ENCODE measurements at places on chromosomes 1 and 21.

DNA sequence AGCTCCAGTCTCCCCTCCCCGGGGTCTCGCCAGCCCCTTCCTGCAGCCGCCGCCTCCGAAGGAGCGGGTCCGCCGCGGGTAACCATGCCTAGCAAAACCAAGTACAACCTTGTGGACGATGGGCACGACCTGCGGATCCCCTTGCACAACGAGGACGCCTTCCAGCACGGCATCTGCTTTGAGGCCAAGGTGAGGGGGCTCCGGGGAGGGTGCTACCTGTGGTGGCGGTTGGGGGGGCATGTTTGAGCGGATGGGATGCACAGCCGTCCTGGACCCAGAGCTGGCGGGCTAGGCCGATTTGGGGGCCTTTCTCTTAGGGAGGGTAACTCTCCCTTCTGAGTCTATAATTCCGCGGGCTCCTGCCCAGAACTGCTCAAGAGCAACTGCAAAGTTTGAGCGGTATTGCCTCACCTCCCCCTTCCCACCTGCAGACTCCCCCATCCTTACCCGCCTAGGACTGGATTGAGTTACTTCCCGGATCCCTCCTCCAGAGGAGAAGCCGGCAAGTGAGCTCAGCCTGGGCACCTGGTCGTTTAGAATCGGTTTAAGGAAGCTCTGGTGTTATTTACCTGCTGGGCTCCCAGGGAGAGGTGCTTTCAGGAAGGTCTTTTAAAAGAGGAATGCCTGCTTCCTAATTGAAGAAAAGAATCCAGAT is 730 bp downstream of the NOS1AP start:
- DNase-seq = no peak

GRCh38 chr1:234144901-234145300 is 228.4 kb upstream of the COA6 start:
- DNase-seq = no peak

DNA sequence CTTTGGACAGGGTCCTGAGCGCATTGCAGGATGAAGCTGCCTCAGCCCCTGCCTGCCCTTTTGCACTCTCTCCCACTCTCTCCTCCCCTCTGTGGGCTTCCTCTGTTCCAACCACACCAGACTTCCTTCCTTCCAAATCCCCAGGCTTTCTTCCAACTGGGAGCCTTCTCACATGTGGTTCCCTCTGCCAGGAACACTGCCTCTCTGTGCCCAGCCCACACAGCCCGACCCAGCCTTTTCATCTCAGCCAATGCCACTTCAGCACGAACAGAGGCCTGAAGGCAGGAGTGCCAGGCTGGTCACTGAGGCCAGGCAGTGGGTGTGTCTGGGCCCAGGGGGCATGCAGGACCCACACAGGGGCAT is 5.9 kb downstream of the SELENON start:
- no peak for DNase-seq

- no peak for DNase-seq
These were observed 45.5 kb downstream of the LPAR3 start for GRCh38 chr1:84847253-84848250.

GRCh38 chr21:38993561-38993960 is 187.8 kb downstream of the ETS2 start:
- DNase-seq = no peak

DNA sequence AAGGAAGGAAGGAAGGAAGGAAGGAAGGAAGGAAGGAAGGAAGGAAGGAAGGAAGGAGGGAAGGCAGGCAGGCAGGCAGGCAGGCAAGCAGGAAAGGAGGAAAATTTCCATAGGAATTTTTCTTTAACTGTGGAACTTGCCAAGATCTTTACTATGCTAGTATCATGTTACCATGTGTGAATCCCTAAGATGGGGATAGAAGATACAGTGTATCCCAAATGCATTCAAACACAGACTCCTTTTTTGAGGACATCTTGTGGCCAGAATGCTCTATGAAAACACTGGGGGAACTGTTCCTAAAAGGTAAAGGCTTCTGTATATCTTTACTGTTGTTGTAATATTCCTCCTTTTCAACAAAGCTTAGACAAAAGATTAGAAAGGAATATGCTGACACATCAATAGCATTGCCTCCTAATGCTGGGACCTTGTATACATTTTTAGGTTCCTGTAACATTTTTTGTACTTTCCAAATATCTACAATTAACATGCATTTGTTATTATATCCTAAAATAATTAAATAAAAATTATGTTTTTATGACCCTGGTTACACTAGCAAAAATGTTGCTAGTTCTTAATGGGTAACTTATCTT is 20.6 kb downstream of the CCDC190 start:
- DNase-seq = no peak

DNA sequence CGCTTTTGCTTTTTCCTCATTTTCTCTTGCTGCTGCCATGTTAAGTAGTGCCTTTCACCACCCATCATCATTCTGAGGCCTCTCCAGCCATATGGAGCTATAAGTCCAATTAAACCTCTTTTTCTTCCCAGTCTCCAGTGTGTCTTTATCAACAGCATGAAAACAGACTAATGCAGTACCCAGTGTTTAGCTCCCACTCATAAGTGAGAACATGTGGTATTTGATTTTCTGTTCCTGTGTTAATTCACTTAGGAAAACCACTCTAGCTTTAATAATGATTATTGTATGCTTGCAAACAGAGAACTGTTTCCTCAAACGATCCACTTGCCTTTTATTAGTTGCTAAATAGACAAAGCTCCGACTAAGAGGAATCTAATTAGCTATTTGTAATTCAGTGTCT is 43.3 kb downstream of the IL23R start:
- DNase-seq = no peak

DNA sequence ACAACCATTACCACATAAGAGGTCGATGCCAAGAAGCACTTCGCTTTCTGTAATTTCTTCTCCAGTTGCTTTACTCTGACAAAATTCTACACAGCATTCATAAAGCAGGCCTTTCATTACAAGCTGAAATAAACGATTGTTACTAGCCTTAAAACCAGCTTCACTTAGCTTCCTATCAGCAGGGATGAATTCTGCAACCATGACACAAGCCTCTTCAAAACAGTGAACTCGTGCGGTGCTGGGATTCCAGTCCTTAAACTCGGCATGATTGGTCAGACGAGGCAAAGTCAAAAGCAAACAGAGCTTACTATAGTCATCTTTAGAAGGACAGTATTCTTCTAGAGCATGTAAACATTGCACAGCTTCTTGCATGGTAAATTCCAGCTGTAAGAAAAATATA is 30.6 kb downstream of the WDR47 start:
- no peak for DNase-seq

DNA sequence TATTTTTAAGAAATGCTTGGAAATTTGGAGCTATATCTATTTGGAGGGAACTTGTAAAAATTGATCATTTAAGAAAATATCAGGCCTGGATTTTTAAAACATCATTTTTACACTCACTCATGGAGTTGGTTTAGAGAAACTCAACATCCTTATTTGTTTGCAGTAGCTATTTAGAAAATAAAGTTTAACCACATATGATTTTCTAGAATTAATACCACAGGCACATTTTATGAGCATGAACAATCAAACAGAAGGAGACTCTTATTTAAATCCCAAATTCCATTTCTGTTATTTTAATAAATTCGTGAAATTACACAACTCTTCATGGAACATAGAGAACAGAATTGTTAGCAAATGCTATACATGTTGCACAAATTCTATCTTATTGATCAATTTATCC is 3.2 kb downstream of the CDKN2C start:
- no peak for DNase-seq

DNA sequence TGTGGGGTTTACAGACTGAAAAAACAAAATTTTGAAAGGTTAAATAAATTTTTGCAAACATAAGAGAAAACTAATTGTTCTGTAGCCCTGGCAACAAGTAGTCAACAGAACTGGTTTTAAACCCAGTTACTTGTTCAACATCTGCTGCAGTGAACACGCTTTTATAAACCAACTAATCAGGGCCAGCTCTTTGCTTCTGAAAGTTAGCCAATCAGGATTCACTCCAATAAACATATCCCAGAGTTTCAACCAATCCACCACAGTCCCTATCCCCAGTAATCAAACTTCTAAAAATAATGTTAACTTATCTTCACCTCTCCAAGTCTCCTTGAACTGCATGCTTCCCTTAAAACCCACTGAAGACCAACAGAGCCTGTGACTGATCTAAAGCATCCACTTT is 306.6 kb downstream of the CTH start:
- DNase-seq = no peak

DNA sequence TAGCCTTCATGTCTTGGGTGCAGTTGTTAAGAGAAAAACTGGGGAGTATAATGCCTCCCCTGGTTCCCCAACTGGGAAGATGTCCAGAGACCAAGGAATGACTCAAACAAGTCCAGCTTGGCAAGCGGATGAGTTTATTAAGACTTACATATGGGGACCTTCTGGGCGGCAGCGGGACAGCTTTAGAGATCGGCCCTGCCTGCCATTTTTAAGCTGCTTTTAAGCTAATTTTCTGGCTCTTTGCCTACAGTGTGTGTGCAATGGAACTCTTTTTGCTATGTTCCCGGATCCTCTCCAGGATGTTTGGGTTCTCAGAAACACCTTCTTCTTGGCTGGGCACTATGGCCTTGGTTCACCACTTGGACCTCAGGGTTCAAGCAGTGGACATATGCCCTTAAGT is 99.5 kb downstream of the RYR2 start:
- no peak for DNase-seq

DNA sequence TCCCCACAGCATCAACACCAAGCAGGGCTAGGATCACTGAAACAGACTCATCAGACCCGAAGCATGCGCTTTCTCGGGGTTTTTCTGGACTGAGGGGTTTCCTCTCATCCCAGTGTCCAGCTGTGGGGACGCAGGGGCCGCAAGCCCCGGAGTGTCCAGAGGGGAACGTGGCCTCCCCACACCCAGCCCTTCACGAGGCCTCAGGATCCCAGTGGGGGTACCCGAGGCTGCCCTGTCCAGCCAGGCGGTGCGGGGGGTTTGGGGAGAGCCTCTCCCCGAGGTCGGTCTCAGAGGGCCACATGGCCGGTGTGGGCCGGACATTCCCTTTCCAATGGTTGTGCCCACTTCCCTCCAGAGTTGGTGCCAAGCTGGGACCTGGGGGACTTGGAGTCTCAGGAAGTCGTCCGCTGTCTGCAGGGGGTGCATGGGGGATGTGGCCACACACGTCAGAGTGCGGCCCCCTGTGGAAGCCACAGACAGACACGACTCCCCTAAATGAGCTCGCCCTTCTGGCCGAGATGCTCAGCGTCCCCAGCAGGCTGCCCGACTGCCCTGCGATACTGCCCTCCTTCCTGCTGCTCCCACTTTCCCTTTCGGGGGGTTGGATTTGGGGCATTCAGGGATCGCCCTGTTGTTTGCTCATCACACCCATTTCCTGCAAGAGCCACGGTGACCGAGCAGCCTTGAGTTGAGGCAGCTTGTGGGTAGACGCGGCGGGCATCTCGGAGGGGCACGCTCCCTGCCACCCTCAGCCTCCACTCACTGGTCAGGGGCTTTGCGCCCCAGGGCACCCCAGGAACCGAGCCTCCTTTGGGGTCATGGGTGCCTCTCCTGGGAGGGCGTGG is 4.1 kb downstream of the COL6A1 start:
- no peak for DNase-seq

DNA sequence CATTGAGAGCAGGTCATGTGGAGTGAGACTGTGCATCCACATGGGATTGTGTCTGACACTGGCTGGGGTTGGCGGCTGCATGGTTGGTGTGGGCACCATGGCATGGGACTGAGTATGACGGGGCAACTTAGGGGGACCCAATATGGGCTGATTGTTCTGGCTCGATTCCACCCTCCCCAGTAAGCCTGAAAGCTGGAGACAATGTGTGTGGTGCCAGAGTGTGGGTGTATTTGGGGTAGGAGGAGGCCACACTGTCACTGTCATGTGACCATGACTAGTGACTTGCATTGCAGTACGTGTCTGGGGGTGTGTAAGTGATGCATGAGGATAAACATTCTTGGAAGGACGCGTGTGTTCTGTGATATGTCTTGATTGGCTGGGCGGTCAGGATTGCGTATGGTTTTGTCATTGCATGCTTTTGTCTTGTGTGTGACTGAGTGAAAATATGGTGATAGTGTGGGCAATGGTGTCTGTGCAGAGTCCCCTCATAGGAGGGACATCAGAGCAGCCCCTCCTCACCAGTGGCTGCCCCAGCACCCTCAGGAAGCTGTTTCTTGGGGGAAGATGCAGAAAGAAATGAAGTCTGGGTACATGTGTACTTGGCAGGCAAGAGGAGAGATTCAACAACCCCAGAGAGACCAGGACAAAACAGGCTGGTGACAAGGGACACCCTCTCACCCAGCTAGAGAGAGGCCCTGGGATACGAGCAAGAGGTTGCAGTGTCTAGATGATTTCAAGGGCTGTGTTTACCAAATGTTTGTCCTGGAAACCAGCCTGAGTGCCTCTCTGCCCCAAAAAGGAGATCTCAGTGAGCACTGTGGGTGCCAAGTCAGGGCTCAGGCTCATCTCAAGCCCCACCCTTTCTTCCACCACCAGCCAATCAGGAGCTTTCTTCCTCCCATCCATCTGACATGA is 36.3 kb downstream of the SDC3 start:
- DNase-seq = no peak

DNA sequence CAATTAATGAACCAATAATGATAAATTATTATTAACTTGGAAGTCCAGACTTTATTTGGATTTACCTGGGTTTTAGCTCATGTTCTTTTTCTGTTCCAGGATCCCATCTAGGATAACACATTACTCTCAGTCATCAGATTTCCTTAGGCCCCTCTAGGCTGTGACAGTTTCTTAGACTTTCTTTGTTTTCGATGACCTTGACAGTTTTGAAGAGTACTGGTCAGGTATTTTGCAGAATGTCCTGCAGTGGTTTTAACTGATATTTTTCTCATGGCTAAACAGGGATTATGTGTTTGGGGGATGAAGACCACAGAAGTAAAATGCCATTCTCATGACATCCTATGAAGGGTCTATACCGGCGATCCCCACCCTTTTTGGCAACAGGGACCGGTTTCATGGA is 144.0 kb downstream of the NAV1 start:
- DNase-seq = no peak

DNA sequence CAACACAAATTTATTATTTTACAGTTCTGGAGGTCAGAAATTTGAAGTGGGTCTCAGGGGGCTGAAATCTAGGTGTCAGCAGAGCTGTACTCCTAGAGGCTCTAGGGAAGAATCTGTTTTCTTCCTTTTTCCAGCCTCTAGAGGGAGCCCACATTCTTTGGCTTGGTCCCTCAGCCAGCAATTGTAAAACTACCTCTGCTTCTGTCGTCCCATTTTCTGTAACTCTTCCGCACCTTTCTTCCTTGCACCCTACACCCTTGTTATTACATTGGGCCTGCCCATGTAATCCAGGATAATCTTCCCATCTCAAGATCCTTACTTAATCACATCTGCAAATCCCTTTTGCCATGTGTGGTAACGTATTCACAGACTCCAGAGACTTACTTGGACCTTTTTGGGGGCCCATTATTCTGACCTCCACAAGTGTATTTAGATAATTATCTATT is 24.8 kb upstream of the THEM4 start:
- no peak for DNase-seq

DNA sequence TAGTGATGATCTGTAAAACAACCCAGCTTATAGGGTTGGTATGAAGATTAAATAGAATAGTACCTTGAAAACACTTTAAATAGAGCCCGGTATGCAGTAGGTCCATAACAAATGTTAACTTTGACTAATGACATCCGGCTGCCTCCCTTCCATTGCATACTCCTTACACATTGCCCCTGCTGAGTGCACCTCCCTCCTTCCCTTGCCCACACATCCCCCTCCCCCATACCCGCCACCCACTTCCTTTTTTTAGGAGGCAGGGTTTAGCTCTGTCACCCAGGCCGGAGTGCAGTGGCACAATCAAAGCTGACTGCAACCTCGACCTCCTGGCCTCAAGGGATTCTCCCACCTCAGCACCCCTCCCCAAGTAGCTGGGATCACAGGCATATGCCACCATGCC is 24.4 kb upstream of the ZC3H12A start:
- no peak for DNase-seq

- DNase-seq = no peak
These were observed 4.5 kb downstream of the DESI2 start for GRCh38 chr1:244657421-244657820.

Measured in stimulated activated CD8-positive, alpha-beta memory T cell treated with anti-CD3 and anti-CD28 coated beads, Interleukin-4, amount 100 ng/mL, for 4 hours (primary cell).